ENCODE measurements at places on chromosomes 2 and 18.

DNA sequence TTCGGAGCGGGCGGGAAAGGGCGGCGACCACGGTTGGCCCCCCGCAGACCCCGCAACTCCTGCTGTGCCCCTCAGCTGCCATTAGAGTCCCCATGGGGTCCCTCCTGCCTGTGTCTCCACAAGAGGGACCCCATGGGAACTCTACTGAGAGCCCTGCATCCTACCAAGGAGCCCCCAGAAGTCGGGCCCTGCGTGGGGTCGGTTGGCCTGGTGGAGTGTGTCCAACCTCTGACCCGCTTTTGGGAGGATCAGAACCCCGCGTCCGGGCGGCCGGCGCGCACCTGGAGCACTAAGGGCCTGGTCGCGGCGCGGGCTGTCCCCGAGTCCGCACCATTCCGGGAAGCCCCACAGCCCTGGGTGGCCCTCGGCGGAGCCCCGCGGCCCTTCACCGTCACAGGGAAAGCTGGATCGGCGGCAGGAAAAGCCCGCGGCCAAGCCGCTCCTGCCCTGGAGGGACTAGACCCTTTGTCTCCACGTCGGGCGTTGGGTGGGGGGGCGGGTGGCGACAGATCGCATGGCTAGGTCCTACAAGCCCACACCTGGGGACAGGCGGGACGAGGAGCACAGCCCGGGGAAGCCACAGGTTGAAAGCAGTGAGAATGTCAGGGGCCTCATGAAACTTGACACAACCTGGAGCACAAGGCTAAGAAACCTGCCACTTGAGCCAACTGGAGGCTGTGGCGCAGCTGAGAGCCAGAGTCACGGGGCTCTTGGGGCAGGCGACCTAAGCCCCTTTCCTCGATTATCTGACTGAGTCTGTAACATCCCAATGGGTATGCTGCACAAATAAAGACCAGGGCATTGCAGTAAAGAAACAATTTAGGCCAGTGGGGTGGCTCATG is 11.2 kb upstream of the CXXC1 start:
- no peak for DNase-seq

DNA sequence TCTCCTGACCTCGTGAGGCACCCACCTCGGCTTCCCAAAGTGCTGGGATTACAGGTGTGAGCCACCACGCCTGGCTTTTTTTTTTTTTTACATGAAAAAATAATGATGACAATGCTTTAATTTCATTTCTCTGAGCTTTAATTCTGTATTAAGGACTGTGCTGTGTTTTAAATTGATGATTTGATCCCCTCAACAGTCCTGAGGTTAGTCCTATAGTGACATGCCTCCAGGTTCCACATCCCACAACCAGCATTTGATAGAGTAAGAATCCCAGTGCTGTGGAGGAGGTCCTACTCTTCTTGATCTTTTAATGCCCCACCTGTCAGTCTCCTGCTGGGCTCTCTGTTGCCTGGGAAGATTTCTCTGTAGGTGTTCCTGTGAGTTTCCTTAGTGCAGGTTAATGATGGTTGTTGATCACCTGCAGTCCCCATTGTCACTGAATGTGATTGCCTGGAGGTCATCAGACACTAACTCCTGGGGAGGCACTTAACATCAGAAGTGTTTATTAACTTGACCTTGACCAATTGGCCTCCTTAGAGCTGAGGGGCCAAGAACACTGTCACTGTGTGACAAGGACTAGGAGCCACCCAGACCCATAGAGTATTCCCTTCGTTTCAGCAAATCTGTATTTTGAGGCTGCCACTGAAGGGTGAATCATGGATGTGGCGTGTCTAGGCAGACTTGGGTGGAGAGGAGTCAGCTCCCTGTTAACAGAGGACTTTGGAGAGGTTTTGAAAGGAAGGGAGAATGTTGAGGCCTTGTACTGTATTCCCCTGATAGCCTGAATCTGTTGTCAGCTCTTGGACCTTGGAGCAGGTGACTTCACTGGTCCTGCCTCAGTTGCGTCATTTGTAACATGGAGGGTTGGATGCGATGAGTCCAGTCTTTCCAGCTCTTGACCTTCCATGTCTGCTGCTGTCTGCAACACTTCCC is 11.5 kb downstream of the ASAP2 start:
- DNase-seq: no peak

GRCh38 chr2:165508927-165509326 is 39.4 kb downstream of the CSRNP3 start:
- no peak for DNase-seq

DNA sequence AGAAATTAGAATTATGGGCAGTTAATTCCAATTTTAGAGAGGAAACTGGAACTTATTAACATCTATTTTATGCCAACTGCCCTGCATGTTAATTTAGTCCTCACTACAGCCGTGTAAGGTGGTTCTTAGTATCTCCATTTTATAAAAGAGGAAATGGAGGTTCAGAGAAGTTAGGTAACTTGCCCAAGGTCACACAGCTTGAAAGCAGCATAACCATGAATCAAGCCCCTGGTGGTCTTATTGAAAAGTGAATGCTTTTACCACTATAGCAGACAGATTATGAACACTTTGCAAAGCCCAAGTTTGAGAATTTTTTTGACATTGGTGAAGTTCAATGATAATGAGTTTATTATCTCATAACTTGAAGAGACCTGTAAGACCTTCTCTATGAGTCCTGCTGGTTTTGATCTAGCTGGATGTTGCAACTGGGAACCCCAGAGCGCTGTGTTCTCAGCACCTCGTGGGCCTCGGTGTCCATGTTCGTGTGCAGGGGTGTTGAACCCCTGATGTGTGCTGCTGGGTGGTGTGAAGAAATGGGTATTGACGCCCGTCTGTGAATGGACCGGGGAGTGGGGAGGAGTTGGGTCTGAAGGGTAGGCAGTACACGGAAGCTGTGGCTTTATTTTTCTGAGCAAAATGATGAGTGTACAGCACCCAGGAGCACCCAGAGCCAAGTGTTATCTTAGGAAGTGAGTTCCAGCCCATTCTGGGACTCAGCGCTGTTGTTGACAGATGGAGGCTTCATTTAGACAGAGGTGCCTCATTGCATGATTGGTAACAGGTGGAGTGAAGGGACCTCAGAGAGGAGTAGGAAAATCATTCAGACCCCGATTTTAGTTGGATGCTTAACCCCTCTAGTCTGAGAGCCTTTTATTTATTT is 9.7 kb downstream of the GREB1 start:
- DNase-seq: no peak

GRCh38 chr2:168136392-168136977 is 110.9 kb downstream of the STK39 start:
- no peak for DNase-seq

- no peak for DNase-seq
These were observed 62.0 kb downstream of the KCNF1 start for GRCh38 chr2:10973766-10974165.
